Hepatocyte (in vitro differentiated cells): ENCODE measurements at places on chromosomes 11 and 22. TPM values are rescaled to one million over a fixed set of nuclear protein-coding genes. Genes with fewer than 3 reads are reported as not detected.

The AIFM3 gene
- 1.7 and 2.1 TPM in 2 replicates for polyA plus RNA-seq

The KCNJ11 gene
- 0.31 and 1.6 TPM in 2 replicates for polyA plus RNA-seq

GRCh38 chr22:23904573-23905254 lies 10.5 kb downstream of the MIF start:
- peaks cover 10% of the 10 kb centered on the region for H3K4me1 ChIP-seq
- no peak for DNase-seq
- H3K27ac ChIP-seq, result no peak overlapping the region
- no peaks in the 10 kb centered on the region for H3K36me3 ChIP-seq
- H3K4me3 ChIP-seq, result no peak overlapping the region
- no peaks in the 10 kb centered on the region for H3K27me3 ChIP-seq

The KDELR3 gene
- 169 and 171 TPM in 2 replicates for polyA plus RNA-seq

- no peak overlapping the region for H3K4me3 ChIP-seq
- peak overlapping the region; percentile 7 for H3K27ac ChIP-seq
- H3K36me3 ChIP-seq, result no peaks in the 10 kb centered on the region
- no peaks in the 10 kb centered on the region for H3K27me3 ChIP-seq
Observed at GRCh38 chr22:46484156-46484860, 53.1 kb downstream of the CELSR1 start.

The DERL3 gene
- polyA plus RNA-seq, result 5.1 and 6.1 TPM in 2 replicates

- H3K36me3 ChIP-seq, result no peaks in the 10 kb centered on the region
- no peak for DNase-seq
- H3K27me3 ChIP-seq, result no peaks in the 10 kb centered on the region
- no peaks in the 10 kb centered on the region for H3K4me1 ChIP-seq
Observed at GRCh38 chr11:60469723-60470122, 14.1 kb downstream of the MS4A1 start.

GRCh38 chr22:43957871-43958270 lies 2.6 kb downstream of the SAMM50 start:
- no peak overlapping the region for H3K27ac ChIP-seq
- no peaks in the 10 kb centered on the region for H3K27me3 ChIP-seq
- no peak for DNase-seq
- peaks cover 22% of the 10 kb centered on the region for H3K4me1 ChIP-seq

The LRRC56 gene
- polyA plus RNA-seq, result 0.40 and 1.2 TPM in 2 replicates

DNA sequence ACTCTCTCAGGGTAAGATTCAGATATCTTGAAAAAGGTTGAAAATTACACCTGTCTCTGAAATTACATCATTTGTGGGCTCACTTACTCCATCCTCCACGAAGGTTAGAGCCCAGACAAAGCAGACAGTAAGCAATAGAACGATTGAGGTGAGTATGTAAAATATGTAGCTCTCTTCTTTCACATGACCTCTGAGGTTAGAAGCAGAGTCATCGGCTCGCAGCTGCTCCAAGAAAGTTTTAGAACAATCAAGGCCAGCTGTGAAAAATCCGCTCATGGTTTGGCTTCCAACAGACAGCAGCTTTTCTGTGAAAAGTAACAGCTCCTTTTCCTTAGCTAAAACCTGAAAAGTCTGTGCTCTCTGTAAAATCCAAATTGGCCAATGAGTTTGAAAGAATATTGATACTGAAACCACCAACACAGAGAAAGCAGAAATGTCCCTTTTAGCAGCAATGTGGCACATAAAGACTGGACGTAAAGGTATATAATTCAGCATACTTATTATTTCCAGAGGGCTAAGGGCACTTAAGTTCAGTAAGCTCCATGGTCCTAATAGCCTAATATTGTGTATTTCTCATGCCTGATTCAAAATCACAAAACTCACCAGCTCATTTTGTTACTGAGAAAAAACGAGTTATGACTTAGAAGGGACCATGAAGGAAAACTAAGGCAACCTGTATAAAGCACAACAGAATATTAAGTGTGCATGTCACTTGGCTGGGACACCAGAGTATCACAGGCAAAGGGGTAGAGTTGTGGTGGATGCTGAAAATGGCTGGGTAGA lies 78.2 kb downstream of the FAM76B start:
- H3K27ac ChIP-seq, result no peak overlapping the region
- no peaks in the 10 kb centered on the region for H3K27me3 ChIP-seq
- H3K4me3 ChIP-seq, result no peak overlapping the region
- peaks cover 7% of the 10 kb centered on the region for H3K4me1 ChIP-seq
- no peaks in the 10 kb centered on the region for H3K36me3 ChIP-seq
- no peak for DNase-seq

DNA sequence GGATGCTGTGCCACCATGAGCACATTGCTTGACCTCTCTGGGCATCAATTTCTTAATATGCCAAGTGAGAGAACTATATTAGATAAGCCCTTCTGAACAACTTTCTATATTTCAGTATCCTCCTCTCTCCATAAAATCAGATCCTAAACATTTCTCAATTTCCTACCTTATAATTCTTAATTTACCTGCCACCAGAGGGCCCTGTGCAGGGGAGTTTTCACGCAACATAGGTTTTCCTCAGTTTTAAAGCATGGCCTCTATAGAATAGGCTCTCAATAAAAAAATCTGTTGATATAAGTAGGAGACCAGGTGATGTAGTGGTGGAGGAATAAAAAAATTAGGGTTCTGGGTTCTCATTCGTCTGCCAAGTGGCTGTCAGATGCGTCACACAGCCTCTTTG lies 83.7 kb upstream of the DBX1 start:
- no peaks in the 10 kb centered on the region for H3K4me1 ChIP-seq
- H3K27ac ChIP-seq, result no peak overlapping the region
- H3K27me3 ChIP-seq, result peaks cover 14% of the 10 kb centered on the region
- DNase-seq, result no peak

The SPA17 gene
- 3.8 and 5.8 TPM in 2 replicates for polyA plus RNA-seq

The STK33 gene
- polyA plus RNA-seq, result 3.0 and 6.5 TPM in 2 replicates

DNA sequence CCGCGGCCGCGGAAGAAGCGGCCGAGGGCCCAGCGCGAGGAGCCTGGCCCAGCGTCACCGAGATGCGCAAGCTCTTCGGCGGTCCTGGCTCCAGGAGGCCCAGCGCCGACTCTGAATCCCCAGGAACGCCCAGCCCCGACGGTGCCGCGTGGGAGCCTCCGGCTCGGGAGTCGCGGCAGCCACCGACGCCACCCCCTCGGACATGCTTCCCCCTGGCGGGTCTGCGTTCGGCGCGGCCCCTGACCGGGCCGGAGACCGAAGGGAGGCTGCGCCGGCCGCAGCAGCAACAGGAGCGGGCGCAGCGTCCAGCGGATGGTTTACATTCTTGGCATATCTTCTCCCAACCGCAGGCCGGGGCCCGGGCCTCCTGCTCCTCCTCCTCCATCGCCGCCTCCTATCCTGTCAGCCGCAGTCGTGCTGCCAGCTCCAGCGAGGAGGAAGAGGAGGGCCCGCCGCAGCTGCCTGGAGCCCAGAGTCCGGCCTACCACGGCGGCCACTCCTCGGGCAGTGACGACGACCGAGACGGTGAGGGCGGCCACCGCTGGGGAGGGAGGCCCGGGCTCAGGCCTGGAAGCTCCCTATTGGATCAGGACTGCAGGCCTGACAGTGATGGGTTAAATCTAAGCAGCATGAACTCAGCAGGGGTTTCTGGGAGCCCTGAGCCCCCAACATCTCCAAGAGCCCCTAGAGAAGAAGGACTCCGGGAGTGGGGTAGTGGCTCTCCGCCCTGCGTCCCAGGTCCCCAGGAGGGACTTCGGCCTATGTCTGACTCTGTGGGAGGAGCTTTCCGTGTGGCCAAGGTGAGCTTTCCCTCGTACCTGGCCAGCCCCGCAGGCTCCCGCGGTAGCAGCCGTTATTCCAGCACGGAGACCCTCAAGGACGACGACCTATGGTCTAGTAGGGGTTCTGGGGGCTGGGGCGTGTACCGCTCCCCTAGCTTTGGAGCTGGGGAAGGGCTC lies 1.2 kb downstream of the ARHGEF17 start:
- H3K36me3 ChIP-seq, result no peaks in the 10 kb centered on the region
- no peaks in the 10 kb centered on the region for H3K27me3 ChIP-seq
- H3K27ac ChIP-seq, result peak overlapping the region; percentile 100
- peak; percentile 92 for DNase-seq

DNA sequence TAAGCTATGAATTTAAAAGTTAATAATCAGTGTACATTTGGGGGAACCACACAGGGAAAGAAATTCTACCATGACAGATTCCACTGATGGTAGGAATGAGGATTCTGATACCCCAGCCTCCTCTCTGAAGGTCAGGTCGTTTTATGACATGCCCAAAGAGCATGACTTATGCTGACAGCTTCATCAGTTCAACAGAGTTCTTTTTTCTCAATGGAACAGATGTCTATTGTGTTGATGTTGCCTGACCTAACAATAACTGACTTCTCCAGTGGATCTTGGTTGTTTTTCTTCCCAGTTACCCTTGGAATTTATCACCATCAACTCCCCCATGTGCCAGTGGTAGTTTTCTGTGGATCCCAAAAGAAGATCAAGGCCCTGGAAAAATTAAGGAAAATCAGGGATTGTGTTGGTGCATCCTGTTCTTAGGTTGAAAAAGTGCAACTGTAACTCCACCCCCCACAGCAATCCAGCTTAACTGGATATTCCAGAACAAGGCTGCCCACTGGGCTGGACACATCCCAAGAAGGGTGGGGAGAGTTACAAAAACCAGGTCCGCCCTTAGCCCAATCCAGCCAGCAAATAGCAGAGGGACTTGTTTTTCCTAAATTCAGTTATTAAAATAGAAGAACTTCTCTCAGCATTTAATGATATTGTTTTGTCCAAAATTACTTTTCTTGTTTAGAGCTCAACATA lies 31.5 kb upstream of the CAT start:
- no peaks in the 10 kb centered on the region for H3K36me3 ChIP-seq
- H3K4me3 ChIP-seq, result no peak overlapping the region
- H3K27me3 ChIP-seq, result no peaks in the 10 kb centered on the region
- no peak for DNase-seq
- H3K27ac ChIP-seq, result no peak overlapping the region

- H3K4me3 ChIP-seq, result no peak overlapping the region
- peaks cover 11% of the 10 kb centered on the region for H3K27me3 ChIP-seq
- no peak overlapping the region for H3K27ac ChIP-seq
- peaks cover 19% of the 10 kb centered on the region for H3K4me1 ChIP-seq
Observed at GRCh38 chr11:115501502-115501892, 2.7 kb downstream of the CADM1 start.

The CYB5R2 gene
- 37.4 and 38.5 TPM in 2 replicates for polyA plus RNA-seq
